ENCODE measurements at places on chromosomes 1 and 21. TPM values are rescaled to one million over a fixed set of nuclear protein-coding genes. Genes with fewer than 3 reads are reported as not detected.
A peak's percentile ranks its signal among the peaks of the same experiment; 100 is the strongest.

GRCh38 chr1:38512024-38512767 lies 347.4 kb downstream of the RRAGC start:
- DNase-seq, result no peak

DNA sequence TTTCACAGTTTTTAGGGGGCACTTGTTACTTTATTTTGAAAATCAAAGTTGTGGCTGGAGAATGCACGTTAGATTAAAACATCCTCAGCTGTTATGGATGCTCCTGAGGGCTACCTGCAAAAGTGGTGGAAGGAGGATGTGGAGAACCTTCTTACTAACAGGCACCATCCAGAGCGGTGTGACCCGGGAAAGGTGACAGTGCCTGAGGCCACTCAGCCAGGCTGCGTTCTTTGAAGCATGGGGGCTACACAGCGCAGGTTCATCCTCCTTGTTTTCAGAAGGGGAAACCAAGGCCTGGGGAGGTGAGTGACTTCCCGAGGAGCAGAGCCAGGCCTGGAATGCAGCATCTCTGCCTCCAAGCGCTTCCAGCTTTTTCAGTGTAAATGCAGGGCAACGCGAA lies 24.0 kb downstream of the DMRTB1 start:
- DNase-seq, result no peak

DNA sequence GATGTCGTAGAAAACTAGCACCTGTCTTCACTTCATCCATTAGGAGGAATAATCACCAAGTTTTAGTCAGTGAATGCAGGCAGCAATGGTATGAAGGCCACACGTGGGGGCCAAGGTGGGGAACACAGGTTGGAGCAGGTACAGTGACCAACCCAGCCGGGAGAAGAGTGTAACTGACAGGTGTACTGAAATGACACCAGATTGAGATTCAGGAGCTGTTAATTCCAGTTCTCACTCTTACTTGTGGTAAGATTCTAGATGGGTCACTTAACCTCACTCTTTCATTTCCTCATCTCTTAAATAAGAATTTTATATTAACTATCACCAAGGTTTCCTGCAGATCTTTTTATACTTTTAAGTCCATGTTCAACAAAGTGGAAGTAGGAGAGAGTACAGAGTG lies 206.2 kb upstream of the PTBP2 start:
- no peak for DNase-seq

GRCh38 chr1:14639291-14640050 lies 41.0 kb downstream of the KAZN start:
- no peak for DNase-seq

- no peak for DNase-seq
Measured at GRCh38 chr1:94530373-94530878, 11.1 kb downstream of the F3 start.

GRCh38 chr1:21437341-21437640 lies 2.6 kb upstream of the NBPF3 start:
- DNase-seq, result no peak

DNA sequence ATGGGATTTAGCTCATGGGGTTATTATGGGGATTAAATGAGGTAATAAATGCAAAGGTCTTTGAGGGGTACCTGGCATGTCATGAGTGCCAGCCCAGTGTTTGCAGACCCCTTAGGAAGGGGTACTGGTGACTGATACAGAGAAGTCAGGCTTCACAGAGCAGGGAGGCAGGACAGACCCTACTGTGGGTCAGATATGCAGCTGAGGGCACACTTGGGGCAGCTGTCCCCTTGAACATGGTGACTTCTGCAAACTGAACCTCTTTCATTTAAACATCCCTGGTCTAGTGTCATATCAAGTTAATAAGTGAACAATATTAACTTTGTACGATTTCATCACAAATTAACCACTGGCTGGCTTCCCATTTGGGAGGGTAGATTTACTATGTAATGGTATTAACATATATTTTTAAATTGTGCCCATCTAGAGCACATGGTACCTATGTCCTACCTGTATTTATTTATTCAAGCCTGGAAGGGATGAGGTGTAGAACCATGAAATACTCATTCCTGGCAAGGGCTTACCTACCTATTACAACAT lies 25.9 kb downstream of the STPG1 start:
- no peak for DNase-seq

DNA sequence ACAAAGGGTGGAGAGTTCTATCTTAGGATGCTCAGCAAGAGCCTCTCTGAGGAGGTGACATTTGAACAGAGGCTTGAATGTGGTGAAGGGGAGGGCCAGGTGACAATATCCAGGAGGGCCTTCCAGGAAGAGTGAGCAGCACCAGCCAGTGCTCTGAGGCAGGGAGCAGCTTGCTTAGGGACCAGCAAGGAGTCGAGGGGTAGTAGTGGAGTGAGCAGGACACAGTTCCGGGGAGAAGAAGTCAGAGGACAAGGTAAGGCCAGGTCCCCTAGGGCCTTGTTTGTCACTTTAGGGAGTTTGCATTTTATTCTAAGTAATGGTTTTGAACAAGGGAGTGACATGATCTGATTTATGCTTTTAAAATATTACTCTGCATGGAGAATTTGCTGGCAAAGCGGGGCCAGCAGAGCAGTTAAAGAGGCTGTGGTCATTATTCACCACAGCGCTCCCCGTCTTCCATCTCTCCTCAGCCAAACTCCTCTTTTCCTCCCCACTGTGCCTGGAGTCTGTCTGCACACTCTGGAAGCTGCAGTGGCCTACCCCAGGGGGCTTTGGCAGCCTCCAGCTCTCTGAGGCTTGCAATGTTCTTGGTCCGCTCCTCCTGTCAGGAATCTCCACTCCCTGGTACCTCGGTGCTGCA lies 17.0 kb upstream of the CSF1 start:
- no peak for DNase-seq

- no peak for DNase-seq
Measured at GRCh38 chr21:38714039-38714817, 91.5 kb upstream of the ETS2 start.

DNA sequence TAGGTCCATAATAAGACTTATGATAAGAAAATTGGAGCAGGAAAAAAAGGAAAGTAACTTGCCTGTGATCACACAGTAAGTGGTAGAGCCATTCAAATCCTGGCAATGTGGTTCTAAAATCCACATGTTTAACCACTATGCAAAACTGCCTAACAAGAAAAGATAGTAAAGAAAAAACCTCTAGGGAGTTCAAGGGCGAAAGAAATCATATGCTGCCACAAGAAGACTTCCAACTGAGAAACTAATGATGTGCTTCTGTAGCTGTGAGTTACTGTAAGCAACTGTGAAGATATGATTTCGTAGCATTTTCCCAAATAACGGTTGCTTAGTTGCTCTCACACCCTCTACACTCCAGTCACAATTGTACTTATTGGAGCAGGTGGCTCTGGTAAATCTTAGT lies 20.9 kb upstream of the LYPLAL1 start:
- no peak for DNase-seq

DNA sequence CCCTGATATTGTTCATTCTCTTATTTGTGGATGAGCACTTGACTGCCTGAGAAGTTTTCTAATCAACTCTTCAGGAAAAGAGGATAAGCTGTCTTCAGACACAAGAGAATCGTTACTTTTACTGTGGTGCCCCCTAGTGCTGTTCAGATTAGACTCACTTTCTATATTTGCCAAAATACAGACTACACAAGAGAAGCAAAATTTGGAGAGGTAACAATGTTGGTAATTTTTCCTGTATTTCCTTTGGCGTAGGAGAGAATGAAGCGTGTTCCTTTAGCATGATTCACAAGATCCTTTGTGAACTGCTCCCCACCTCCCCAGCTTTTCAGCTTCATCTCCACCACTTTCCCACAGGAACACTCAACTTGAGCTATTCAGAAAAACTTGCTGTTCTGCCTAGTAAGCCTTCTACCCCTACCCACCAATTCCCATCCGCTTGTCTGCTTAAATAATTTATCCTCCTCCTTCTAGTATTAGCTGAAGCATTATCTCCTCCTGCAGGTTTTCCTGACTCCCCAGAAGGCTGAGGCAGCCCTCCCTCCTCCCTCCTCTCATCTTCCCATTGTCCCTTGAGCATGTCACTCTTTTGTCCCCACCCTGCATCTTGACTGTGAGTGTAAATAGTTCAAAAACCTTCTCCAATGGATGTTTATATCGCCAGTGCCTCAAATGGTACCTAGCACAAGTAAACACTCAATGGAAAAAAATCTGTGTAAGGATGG lies 4.5 kb downstream of the TNFSF4 start:
- DNase-seq, result peak; percentile 40

- DNase-seq, result no peak
Measured at GRCh38 chr21:46116776-46117585, 19.1 kb downstream of the COL6A2 start.

GRCh38 chr1:156625436-156626078 lies 6.3 kb downstream of the HAPLN2 start:
- no peak for DNase-seq

DNA sequence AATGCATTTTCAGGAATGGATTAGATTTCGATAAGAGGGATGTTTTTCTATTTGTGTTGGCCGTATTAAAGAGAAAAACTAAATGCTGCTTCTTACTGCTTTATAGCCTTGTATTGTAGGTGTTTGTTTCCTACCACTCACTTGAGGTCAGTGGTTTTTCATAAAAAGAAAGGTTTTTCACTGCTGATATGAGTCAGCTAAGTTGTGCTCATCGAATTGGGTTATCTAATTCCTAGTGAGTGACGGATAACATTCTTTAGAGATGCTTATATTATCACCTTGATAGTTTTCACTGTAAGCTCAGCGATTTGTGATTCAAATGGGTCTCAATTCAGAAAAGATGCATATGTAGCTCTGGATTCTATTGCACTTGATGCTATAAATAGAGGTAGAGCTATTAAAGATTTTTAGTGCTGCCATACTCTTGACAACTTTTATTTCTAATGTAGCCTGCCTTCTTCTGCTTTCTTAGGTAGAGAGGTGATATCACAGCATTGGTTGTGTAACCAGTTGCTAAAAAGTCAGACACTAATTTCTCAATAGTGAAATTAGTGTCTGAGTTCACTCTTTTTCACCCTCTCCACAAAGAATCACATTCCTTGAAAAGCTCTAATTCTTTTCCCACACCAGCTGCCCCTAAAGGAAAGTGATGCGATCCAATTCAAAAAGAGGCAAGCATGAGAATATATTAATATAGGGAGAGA lies 180.0 kb downstream of the RASAL2 start:
- DNase-seq, result no peak

- DNase-seq, result no peak
Measured at GRCh38 chr1:206713910-206714312, 29.2 kb downstream of the MAPKAPK2 start.

- DNase-seq, result no peak
Measured at GRCh38 chr21:30847627-30848500, 18.3 kb upstream of the KRTAP7-1 start.

DNA sequence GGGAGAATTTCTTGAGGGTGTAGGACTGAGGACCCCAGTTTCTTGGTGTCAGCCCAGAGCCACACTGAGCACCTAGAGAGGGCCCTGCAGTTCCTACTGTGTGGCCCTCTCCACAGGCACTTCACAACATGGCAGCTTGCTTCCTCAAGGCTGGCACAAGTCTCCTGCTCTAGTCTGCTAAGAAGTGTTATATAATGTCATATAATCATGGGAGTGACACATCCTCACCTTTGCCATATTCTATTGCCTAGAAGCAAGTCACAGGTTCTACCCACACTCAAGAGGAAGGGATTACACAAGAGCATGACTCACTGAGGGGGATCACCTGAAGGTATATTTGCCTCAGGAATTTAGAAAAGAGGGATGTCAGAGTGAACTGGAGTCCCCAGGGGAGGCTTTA lies 5.5 kb upstream of the SNX27 start:
- DNase-seq, result no peak

- no peak for DNase-seq
Measured at GRCh38 chr1:29901624-29902325, 665.5 kb downstream of the PTPRU start.

DNA sequence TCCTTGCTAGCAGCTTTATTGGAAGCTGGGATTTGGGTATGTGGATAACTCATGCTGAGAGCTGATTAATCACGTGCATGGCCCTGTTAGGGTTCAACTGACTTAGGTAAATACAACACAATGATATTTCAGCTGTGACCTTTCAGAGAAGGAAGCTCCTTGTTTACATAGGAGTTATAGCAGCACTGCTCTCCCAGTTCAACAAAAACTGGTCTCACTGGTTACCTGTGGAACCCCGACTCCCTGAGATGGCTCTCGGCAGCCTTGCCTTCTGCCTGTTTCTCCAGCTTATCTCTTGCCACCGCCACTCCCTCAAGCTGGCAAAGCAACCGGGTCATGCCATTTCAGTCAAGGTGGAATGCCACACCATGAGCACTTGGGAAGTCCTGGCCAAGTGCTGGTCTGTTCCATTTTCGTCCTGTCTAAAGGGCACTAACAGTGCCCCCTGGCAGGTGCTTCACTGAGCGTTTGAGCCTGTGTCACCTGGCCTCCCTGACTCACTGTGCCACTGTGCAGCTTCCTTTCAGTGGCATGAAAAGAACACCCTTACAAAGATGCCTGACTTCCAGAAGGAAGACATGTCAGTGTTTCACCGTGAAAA lies 31.6 kb downstream of the DOP1B start:
- no peak for DNase-seq

GRCh38 chr1:221837896-221838295 lies 96.0 kb upstream of the DUSP10 start:
- DNase-seq, result no peak

DNA sequence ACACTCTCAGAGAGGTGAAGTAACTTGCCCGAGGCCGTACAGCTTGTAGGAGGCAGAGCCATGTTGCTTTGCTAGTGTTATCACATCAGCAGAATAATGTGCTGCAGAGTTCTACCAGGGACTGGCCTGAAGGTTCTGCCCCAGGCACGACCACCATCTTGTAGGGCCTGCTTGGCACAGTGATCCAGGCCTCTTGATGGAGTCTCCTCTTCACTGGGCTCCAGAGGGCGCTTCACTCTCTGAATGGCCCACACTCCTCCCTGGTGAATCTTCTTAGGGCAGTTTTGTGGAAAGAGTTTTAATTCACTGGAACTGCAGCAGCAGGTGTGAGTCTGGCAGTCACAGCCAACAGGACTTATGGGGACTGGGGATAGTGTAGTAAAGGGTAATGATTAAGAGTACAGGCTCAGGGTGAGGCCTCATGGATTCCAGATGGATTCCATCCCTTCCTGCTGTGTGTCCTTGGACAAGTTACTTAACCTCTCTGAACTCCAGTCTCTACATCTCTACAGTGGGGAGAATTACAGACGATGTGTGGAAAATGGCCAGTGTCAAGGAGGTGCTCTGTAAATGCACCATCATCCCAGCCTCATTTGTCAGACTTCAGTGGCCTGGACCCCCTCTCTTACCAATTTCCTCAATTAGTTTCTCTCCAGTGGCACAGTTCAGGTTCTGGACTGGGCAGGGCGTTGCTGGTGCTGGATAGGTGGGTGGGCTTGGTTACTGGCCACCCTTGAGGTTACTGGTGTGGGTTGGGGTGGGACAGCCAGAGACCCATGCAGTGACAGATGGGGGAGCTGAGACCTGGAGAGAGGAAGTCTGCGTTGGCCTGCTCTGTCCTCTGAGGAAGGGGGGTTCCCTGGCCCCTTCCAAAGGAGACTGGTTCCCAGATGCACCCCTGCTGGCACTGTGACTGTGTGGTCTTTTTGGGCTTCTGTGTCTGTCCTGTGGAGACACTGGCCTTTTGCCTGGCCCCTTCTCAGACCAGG lies 45.9 kb upstream of the CSF3R start:
- DNase-seq, result no peak

The PRRX1 gene
- 167 TPM for polyA plus RNA-seq

The FCRL4 gene
- polyA plus RNA-seq, result not detected

The PLEKHA6 gene
- polyA plus RNA-seq, result 3.0 TPM

The ZNF326 gene
- 23.0 TPM for polyA plus RNA-seq
